ENCODE measurements at places on chromosomes 4 and X. TPM values are rescaled to one million over a fixed set of nuclear protein-coding genes. Genes with fewer than 3 reads are reported as not detected.

The CTAG2 gene
- 0.65 TPM for total RNA-seq

The GLRA3 gene
- not detected for total RNA-seq

The EVC gene
- total RNA-seq: 53.4 TPM

The ARHGAP24 gene
- total RNA-seq: 50.8 TPM

The TBC1D9 gene
- total RNA-seq: 50.2 TPM
